ENCODE measurements at places on chromosomes 7 and 10.
A peak's percentile ranks its signal among the peaks of the same experiment; 100 is the strongest.

GRCh38 chr7:121774563-121774962 is 98.4 kb upstream of the PTPRZ1 start:
- DNase-seq, result no peak

DNA sequence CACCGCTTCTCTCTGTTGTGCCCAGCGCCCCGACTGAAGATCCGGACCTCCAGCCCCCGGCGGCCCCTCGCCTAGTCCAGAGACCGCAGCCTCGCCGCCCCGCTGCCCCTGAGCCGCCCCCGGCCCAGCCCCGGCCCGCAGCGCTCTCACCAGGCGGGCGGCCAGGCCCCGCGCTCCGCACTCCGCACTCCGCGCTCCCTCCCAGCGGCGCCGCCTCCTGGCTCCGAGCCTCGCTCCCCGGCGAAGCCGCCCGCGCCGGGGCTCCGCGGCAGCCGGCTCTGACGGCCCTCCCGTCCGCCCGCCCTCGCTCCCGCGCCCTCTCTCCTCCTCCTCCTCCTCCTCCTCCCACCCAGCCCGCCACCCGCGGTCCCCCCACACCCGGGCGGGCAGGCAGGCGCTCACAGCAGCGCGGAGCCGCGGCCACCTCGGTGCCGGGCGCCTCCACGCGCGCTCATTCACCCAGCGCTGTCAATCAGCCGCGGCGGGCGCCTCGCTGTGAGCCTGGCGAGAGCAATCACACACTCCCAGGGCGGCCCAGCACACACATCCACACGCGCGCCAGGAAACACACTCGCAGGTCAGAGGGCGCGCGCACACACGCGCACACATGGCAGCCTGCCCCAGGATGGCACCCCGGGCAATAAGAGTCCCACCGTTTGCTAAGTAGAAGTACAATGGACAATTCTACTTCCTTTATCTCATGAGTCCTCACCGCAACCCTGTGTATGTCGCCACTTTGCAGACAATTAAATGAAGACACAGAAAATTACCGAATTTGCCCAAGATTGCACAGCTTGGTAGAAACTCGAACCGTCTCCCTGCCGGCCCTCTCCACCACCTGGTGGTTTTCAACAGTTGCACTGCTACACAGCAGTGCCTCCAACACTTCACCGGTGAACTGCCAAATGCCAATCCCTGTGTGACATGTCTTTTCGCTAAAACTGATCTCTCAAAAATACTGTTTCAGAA is at the start of gene PRRT4:
Gene PRRT4 (minus strand): TSS at position 280 of the 969 bp plus-strand sequence.
- no peak for DNase-seq

DNA sequence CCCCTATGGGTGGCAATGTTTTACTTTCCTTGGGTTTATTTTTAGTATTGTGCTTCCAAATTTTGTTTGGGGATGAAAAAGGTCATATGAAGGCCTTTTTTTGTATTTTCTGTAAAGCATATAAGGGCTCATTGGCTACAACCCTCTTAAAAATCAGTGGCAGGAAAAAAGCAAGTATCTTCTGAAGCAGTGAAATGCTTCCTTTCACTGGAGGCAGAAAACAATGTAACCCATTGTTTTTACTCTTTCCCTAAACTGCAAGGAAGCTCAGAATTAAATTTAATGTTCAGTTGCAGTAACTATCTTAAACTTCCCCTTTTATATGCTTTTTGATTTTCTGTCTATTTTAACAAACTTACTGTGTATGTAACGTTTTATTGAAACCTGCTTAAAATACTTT is 148.7 kb upstream of the LYZL1 start:
- DNase-seq, result no peak

- no peak for DNase-seq
Observed at GRCh38 chr7:124959676-124960075, 30.1 kb upstream of the POT1 start.

DNA sequence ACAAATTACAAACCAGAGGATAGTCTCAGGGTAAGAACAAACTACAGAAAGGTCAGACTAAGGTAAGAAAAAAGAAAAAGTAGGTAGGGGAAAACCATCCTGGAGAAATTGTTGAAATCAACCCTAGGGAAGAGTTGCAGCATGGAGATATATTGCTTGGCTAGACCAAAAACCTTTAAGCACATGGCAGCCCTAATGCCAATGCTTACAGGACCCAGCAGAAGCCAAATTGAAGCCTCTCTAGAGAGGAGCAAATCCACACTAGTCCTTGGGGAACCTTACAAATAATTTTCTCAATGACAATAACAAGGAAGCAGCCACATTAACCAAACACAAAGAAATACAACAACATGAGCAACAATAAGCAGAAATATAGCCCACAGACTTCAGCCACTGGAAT is 81.9 kb downstream of the CNOT4 start:
- DNase-seq, result no peak

DNA sequence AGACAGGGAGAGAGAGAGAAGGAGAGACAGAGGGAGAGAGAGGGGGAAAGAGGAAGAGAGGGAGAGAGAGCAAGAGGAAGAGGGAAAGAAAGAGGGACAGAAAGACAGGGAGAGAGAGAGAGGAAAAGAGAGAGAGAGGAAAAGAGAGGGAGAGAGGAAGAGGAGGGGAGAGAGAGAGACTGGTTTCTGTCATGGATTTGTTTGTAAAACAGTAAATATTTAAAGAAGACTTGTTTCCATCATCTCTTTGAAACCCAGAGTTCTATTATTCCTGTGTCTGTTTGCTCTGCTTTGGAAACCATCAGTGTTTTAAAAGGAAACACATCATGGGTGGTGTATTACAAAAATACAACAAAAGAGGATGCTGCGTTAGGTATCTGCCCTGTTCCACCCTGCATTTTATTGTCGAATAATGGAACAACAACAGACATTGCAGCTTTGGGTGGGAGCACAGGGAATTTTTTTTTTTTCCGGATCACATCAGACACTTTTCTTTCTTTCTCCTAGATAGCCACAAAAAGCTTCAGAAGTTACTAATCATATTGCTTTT is 150.7 kb upstream of the RSU1 start:
- DNase-seq, result no peak

GRCh38 chr10:13018171-13018570 is 16.7 kb upstream of the CCDC3 start:
- DNase-seq, result no peak

DNA sequence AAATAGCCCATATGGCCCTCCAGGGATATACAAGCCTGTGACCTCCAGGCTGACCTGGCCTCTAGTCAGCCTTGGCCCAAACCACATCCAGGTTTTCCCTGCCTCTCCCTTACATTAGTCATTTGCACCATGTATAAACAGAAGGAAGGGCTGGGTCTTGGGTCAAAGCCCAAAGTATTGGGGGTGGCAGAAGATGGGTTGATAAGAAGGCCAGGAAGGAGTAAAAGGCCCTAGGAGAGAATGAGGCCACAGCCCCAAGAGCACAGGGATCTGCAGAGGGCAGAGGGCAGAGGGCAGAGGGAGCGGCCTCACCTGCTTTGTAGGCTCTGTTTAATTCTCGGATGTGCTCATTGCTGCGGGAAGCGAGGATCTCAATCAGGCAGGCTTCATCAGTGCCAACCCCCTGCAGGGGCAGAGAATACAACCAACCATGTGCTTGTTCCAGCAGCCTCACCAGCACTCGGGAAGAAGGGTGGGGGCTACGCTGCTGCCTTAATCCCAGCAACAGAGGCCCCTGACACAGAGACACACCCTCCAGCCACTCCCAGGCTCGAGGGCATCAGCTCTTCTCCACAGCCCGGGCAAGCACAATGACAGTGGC is 31.3 kb downstream of the PLAC9 start:
- DNase-seq, result no peak

GRCh38 chr10:93701866-93702209 is 554 bp downstream of the FRA10AC1 start:
- DNase-seq, result no peak

GRCh38 chr10:101776161-101776817 is 375 bp upstream of the FGF8 start:
- no peak for DNase-seq

GRCh38 chr10:72170263-72170662 is 45.5 kb upstream of the ANAPC16 start:
- DNase-seq, result no peak

DNA sequence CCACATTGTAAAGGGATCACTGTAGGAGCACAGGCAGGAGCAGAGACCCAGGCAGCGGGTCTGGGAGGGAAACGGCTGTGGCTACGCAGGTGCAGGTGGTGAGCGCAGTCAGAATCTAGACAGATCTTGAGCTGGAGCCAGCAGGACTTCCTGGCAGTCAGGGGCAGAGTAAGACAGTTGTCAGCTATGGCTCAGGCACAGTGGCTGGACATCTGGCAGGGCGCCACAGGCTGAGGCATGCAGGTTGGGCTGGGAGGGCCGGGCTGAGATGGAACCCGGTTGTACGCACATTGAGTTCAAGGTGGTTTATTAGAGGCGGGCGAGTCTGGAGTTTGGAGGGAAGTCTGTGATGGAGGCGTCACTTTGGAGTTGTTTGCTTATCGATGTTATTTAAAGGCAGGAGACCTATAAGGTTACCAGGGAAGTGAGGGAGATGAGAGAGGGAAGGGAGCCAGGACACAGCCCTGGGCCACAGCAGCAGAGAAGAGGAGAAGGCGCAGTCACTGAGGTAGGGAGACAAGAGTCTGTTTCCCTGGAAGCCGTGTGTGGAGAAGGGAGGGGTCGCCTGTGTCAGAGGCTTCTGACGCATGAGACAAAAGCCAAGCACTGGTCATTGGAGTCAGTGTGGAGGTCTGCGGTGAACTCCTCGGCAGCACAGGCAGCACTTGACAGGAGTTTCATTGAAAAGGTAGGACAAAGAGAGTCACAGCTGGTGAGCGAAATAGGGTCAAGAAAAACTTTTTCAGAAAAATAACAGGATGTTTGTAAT is 73.8 kb downstream of the LANCL2 start:
- DNase-seq, result peak; percentile 70
